ENCODE measurements at places on chromosomes 1 and 21.

DNA sequence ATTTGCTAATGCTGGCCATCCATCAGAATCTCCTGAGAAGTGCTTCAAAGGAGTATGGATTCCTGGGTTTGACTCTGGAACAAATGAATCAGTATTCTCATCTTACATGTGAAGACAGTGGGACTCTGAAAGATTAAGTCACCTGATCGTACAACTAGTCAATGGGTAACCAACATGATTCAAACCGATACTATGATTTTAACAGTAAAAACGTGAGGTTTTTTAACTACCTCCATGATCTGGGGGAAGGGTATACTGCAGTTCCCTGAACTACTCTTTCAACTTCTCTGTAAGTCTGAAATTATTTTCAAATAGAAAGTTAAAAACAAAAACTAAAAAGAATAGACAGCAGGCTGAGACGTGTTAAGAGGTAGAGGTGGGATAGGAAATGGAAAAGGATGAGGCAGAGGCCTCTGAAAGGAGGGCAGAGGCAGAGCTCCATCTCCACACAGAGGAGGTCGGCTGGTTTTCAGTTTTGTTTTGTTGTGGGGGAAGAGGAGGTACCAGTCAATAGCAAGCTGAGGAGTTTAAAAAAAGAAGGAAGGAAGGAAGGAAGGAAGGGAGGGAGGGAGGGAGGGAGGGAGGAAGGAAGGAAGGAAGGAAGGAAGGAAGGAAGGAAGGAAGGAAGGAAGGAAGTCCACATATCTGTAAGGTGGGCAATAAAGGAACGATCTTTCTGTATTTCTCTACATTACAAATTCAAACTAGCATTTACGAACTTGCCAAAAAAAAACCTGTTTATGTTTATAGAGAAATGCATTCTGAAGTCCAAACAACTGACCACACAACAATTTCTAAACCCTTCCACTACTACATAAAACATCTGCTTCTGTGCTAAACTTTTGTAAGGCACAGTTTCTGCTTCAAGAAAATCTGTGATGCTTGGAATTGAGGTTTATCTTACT lies 213.1 kb downstream of the RERE start:
- no peak for DNase-seq

DNA sequence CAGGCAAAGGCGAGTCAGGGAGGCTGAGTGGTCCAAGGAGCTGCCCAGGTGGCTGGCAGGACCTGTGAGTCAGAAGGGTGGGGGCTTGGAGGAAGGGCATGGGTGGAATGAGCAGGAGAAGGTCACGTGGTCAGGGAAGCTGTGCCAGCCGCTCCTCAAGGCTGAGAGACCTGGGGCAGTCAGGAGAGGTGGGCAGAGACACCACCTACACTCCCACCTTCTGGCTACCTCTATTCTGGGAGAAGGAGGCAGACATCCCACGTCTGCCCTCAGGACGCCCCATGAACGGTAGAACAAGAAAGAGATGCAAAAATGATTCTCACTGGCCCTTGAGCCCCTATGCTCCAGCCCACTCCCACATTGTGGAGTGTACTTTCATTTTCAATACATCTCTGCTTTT lies 151.8 kb upstream of the RAB4A start:
- DNase-seq, result no peak

GRCh38 chr1:29520571-29521437 lies 284.5 kb downstream of the PTPRU start:
- DNase-seq, result no peak

DNA sequence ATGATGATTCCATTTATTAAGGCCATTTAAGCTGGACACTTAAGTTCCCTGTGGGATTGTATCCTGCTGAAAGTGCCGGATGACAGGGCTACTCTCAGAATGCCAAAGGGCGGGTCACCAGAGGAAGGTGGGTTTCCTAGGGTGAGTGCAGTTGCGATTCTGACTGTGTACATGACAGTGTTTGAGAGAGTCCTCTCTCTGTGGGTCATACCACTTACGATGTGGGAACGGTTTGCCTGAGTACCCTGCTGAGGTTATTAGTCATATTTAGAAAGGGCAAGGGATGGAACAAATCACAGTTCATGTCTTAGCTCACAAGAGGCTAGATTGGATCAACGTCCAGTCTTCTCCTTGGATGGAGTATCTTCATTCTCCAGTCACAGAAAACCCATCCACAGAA lies 461.9 kb downstream of the CAMTA1 start:
- no peak for DNase-seq

GRCh38 chr1:63946866-63947491 lies 173.2 kb downstream of the ROR1 start:
- no peak for DNase-seq

DNA sequence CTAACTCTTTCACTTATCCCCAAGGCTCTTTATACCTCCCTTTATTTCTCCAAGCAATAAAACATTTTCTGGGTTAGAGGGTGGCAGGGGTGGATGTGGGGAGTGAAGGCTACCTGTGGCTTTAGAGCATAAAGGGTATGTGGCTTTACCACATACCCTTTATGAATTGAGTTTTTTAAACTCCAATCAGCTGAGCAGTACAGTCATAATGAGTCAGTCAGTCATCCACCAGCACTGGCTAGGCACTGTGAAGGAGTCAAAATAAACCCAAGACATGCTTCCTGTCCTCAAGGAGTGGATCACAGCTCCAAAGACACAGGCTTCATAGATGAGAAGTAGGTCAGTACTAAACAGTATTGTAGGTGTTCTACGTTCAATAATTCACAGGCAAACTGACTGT lies 2.6 kb upstream of the TDRD10 start:
- DNase-seq, result no peak

GRCh38 chr1:61743716-61744580 lies 1.7 kb downstream of the PATJ start:
- DNase-seq, result peak; percentile 40

- no peak for DNase-seq
Measured at GRCh38 chr1:150183061-150183460, 33.3 kb downstream of the PLEKHO1 start.

DNA sequence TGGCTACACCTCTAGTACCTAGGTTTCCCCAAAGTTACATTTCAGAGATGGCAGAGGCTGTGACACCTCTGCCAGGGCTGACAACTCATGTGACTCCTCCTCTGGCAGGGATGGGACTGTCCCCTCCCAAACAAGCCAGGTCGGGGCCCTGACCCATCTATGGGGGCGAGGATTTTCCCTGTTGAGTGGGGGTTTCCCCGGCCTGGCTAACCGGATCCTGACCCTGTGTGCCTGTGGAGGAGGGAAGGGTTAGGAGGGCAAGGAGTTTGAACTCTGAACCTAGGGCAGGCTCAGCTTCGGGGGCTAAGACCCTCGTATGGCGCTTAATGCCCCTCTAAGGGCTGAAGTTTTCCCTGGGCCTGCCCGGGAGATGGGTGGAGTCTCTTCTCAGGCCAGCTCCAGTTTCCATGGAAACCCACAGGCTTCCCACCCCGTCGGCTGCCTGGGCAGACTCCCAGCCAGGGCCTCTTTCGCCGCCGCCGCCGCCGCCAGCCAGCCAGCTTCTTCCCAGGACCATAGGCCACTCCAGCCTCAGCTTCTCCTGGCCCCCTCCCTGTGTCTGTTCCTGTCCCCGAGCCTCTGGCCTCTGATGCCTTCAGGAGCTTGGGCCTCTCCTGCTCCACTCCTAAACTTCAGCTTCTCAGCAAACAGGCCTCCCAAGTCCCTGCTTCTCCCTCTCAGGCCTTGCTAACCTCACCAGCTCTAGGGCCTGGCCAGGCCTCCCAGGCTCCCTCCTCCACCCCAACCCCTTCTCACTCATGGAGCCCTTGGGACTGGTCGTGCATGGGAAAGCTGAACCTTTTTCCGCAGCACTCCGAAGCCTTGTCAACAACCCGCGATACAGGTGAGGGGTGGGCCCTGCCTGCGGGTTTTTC lies at the start of gene BTBD19:
Gene BTBD19, plus strand, starts transcription at position 461 of the 875 bp plus-strand sequence. Its CDS starts 298 bp downstream, at position 759.
- DNase-seq, result peak; percentile 36

- no peak for DNase-seq
Measured at GRCh38 chr1:231460614-231461013, 38.5 kb upstream of the EGLN1 start.

- no peak for DNase-seq
Measured at GRCh38 chr1:6048179-6048867, 2.6 kb downstream of the KCNAB2 start.

- no peak for DNase-seq
Measured at GRCh38 chr1:180003026-180003695, 48.6 kb downstream of the CEP350 start.

GRCh38 chr1:89673251-89673650 lies 40.3 kb downstream of the LRRC8C start:
- DNase-seq, result no peak

DNA sequence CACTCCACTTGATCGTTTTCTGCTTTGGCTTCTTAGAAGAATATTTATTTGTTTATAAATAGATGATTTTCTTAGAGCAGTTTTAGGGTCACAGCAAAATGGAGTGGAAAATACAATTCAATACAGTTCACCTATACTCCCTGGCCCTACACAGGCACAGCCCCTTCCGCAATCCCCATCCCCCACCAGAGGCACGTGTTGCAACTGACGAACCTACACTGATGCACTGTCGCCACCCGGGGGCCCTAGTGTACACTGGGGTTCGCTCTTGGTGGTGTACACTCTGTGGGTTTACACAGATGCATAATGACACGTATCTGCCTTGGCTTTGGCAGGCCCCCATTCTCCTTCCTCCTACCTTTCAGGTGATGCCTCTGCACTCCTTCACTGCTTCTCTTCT lies 8.0 kb downstream of the ECHDC2 start:
- no peak for DNase-seq

GRCh38 chr1:115679141-115679611 lies 37.4 kb downstream of the VANGL1 start:
- DNase-seq, result no peak

DNA sequence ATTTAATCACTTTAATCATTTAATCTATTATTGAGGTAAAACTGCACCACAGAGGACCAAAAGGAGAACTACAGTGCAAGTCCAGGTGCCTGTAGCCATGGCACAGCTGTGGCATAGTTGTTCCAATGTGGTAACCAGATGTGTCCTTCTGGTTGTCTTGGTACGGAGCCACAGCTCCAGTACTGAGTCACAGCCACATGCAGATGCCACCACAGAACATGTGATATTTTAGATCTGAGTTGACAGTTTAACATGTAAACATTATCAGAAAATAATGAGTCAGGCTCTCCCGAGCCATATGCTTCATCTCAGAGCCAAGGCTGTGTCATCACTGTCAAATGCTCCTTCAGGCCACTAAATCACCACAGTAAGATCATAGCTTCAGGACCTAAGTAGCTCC lies 56.4 kb upstream of the RGS7 start:
- DNase-seq, result no peak

- no peak for DNase-seq
Measured at GRCh38 chr1:11693024-11693590, 1.6 kb downstream of the DRAXIN start.

DNA sequence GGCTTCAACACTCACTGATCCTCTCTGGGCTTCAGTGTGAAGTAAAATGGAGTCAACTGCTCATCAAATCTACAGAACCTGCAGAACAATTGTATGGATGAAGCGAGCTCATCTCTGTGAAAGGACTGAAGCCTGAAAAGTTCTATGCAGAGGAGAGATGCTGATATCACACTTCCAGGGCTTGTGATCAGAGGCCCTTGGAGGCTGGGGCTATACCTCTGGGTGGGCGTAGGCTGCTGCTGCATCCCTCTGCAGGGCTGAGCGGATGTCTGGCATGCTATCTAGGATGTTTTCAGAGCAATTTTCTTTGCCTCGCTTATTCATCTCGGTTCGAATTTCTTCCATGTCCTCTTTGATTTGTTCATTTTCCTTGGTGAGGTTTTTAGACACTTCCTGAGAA lies 17.6 kb downstream of the OLFML2B start:
- no peak for DNase-seq

Measured in HEK293T (cell line).